ENCODE measurements at places on chromosomes 1 and 21. TPM values are rescaled to one million over a fixed set of nuclear protein-coding genes. Genes with fewer than 3 reads are reported as not detected.

DNA sequence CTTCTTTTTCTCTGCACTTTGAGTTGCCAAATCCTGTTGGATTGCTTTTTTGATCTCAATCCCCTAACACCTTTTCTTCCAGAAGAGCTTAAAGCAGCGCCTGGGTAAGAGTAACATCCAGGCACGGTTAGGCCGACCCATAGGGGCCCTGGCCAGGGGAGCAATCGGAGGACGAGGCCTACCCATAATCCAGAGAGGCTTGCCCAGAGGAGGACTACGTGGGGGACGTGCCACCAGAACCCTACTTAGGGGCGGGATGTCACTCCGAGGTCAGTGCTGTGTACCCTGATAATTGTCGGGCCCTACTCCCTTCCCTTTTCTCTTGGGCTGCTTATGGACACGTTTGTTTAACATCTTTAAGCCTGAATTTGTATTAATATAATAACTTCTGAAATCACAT, 8.3 kb downstream of the CHTOP start:
- no peak for DNase-seq

SCYL3 gene
- total RNA-seq, result 16.1 TPM

DNA sequence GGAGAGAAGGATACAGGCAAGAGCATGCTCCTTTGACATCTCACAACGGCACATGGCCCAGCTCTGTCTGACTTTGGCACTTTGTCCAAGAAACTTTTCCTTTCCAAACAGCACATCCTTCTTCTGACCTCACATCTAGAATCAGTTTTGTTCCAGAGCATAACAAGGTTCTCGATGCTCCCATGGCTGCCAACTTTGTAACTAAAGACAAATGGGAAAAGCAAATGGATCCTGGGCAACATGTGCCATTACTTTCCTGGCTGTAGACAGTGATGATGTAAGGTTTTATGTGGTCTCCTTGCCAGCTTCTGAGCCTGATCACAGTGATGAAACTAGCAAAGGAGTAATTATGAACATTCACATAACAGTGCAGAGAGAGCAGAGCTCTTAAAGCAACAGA, 171.8 kb upstream of the C1orf87 start:
- no peak for DNase-seq

DPM3 gene
- total RNA-seq, result 80.2 TPM

TMCC2 gene
- total RNA-seq, result 1.8 TPM

DNA sequence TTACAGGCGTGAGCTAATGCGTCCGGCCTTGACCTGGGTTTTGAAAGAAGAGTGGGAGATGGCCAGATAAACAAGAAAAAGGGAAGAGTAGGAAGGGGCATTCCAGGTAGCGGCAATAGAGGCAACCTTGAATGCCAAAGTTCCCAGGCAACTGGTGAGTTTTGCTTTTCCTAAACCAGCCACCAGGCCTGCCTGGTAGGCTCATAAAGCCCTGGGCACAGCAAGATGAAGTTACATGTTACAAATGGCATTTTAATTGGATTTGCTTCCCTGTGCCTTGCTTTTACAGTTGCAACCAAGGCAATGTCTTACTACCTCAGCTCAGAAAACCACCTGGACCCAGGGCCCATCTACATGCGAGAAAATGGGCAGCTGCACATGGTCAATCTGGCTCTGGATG, 5.5 kb downstream of the LRRC42 start:
- DNase-seq, result no peak

DNA sequence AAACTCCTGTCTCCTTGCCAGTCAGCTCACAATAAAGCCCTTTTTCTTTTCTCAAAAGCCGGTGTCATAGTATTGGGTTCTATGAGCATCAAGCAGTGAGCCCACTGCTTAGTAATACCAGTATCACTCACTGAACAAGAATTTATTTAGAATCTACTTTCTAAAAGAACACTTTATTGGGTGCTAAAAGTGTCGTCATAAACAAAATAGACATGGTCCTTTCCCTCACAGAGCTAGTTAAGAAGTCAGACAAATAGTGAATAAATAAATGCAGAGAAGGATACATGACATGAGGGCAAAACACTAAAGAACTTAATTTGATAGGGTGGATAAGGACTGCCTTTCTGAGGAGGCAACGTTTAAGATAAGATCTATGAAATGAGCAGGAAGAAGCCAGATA, 32.2 kb downstream of the EVI5 start:
- DNase-seq, result no peak

ASTN1 gene
- total RNA-seq, result not detected

- no peak for DNase-seq
Measured at GRCh38 chr21:46459024-46459355, 299 bp downstream of the DIP2A start.

- no peak for DNase-seq
Measured at GRCh38 chr1:54331091-54331772, 75.0 kb downstream of the SSBP3 start.

Measured in activated CD4-positive, alpha-beta memory T cell treated with anti-CD3 and anti-CD28 coated beads, Interleukin-2, amount 10 ng/mL, durations not matched to agents 7 days and 5 days (primary cell).